ENCODE measurements at places on chromosomes 7 and 10.

DNA sequence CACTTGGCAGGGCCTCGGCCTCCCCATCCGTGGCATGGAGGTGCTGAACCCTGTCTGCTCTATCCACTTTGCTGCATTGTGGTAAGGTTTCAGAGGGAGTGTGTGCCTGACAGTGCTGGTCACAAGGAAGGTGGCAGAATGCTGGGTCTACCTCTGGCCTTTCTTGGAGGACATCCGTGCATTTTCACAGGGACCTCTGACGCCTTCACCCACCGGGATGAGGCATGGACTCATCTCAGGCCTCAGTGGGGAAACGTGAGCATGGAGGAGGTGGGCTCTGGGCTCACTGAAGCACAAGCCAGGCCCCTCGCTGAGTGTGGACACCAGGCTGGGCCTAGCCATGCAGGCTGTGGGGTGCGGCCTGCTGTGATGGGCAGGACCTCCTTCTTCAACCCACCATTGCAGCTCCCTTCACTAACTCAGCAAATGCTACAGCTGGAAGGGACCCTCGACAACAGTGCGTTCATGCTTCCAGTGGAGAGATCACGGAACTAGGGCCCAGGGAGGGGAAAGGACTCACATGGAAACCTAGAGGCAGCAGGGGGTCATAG, 8.6 kb downstream of the TBATA start:
- no peak for DNase-seq

GRCh38 chr10:72001033-72001395, 36.8 kb downstream of the CHST3 start:
- DNase-seq: no peak

GRCh38 chr10:84432891-84433290, 104.5 kb downstream of the CCSER2 start:
- no peak for DNase-seq

GRCh38 chr10:69901628-69902505, 100.2 kb downstream of the COL13A1 start:
- peak; percentile 49 for DNase-seq

GRCh38 chr10:21296575-21297355, 228.7 kb downstream of the SKIDA1 start:
- DNase-seq: no peak

- DNase-seq: no peak
These were observed 70.5 kb downstream of the SFMBT2 start for GRCh38 chr10:7340179-7340874.

GRCh38 chr10:4390219-4390618, 435.8 kb upstream of the AKR1E2 start:
- no peak for DNase-seq

DNA sequence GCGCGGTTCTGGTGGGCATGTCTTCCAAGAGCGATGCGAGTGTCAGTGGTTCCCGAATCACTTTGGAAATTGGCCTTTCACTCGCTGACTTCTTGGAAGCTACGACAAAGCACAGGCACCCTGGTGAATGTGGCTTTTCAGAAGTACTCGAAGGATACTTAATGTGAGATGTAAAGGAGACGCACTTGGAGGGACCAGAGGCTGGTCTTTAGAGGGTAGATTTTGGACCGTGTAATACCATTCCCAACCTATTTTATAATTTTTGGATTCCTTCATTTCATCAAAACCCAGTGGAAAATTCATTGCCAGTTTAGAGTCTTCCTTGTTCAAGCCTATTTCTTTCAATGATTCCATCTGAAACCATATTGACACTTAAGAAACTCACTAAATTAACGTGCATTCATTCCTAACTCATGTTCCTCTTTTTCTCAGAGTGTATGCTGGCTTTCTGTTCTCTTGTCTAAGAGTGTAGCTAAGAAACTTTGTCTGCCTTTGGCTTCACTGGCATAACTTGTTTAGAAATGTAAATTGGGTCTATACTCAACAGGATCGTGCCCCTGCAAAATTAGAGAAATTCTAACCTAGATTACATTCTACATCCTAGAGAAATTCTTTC, 645 bp upstream of the COPG2 start:
- no peak for DNase-seq

- DNase-seq: no peak
These were observed 560.5 kb downstream of the PARD3 start for GRCh38 chr10:34254596-34254995.

GRCh38 chr7:141221007-141221612, 147.2 kb downstream of the TMEM178B start:
- no peak for DNase-seq

GRCh38 chr7:1160670-1161021, 650 bp upstream of the ZFAND2A start:
- DNase-seq: peak; percentile 47

GRCh38 chr7:67713451-67714056, 716.9 kb downstream of the TYW1 start:
- DNase-seq: no peak

DNA sequence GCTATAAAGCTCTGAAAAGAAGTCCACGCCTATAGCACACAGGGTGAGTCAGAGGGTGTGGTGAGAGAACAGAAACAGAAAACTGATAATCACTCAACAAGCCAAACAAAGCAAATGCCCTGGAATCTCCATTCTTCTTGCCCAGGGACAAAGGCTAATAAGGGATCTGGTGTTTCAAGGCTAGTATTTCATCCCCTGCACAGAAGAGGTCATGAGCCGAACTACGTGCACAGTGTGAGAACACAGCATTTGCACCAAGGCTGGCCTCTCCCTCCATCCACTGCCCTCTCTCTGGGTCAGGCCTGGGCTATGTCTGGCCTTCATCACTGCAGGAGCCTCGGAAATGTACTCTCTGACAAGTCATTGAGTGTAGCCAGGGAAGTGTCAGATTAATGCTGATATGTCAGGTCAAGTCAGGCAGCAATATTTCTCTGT, 42.7 kb downstream of the PRR15 start:
- DNase-seq: no peak

GRCh38 chr10:130721971-130722370, 585.8 kb downstream of the GLRX3 start:
- no peak for DNase-seq

DNA sequence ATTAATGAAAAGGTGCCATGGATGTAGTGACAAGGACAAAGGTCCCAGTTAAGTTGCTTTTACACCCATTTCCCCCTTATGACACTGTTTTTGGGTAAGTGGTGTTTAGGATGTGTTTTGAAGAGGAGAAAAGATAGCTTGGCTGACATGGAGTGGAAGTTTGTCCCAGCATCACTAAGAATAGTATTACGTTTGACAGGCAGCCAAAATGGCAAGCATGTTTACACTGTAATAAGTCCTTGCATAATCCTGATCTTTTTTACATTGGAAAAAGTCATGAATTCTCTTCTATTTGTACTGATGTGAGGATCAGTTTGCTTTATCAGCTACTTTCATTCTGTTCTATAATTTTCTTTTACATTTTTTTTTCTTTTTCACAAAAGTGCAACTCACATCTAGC, 137.8 kb downstream of the CHRM2 start:
- DNase-seq: no peak

DNA sequence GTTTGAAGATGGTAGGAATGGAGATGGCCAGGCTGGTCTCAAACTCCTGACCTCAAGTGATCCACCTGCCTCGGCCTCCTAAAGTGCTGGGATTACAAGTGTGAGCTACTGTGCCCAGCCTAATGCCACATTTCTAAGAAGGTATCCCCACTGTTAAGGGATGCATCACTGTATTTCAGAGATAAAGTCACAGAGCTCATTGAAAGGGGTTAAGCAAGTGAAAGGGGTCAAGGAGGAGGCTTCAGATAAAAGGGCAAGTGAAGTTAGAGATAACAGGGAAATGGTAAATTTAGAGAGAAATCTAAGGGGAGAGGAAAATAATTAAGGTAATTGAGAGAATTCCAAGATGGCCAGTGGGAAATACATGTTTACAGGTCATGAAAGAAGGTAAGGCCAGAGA, 93.0 kb upstream of the SP4 start:
- no peak for DNase-seq

DNA sequence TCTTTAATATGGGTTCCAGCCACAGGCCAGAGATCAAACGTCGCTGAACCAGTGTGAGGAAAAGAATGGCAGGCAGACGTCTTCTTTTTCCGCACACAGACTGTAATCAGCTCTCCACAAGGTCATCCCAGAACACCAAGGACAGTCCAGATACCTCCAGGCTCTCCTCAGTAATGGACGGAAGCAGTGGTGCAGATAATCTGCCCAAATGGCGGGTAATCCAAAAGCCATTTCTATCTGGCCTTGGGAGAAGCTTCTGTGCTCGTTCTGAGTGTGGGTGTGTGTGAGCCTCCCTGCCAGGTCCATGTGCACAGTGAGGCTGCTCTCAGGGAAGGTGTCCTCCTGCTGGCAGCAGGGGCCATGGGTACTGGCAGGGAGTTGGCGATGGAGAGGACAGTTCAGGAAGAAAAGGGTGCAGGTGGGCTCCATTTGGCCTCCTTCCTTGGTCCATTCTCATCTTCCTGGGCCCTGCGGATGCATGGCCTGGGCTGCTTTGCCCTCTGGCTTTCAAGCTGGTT, 15.6 kb upstream of the TEX36 start:
- DNase-seq: no peak

- DNase-seq: no peak
These were observed 935 bp downstream of the TM9SF3 start for GRCh38 chr10:96585736-96586418.
